ENCODE measurements at places on chromosomes 5 and 9. TPM values are rescaled to one million over a fixed set of nuclear protein-coding genes. Genes with fewer than 3 reads are reported as not detected.

Gene PTCD2
- 19.2 TPM for total RNA-seq

Gene KCTD16
- total RNA-seq = not detected

Gene SARDH
- total RNA-seq = 1.5 TPM

Gene CEL
- total RNA-seq = 0.42 TPM

DNA sequence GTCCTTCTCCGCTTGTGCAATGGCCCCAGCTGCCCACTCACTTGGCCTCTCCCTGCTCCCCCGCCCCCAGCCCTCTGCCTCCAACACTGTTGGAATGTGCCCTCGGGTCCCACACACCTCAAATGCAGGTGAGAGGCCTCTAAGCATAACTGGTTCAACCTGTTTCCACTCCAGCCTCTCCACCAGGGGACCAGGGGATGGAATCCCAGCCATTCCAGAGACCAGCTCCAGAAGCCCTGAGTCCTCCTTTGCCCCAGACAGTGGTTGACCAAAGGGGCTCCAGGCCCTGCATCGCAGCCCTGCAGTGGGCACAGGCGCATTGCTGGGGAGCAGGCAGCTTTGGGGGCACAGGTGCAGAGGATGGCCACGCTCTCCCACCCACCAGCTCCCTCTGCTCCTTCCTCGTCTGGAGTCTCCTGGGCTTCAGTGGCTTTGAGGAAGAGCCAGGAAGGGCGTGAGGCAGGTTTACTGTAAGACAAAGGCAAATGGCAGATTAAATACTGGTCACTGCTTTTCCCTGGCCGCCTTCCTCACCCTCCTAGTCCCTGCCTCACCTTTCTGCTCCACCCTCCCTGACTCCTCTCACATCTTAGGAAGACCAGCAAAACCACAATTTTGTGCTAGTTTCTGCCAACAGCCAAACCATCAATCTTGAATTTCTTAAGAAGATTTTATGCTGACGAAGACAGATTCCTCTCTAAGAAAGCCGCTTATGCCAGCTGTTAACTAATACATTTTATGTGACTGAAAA lies 29.1 kb upstream of the IRX2 start:
- no peaks in the 10 kb centered on the region for H3K36me3 ChIP-seq
- H3K4me3 ChIP-seq = no peak overlapping the region
- no peak overlapping the region for H3K27ac ChIP-seq
- H3K27me3 ChIP-seq = no peaks in the 10 kb centered on the region
- no peaks in the 10 kb centered on the region for H3K4me1 ChIP-seq

DNA sequence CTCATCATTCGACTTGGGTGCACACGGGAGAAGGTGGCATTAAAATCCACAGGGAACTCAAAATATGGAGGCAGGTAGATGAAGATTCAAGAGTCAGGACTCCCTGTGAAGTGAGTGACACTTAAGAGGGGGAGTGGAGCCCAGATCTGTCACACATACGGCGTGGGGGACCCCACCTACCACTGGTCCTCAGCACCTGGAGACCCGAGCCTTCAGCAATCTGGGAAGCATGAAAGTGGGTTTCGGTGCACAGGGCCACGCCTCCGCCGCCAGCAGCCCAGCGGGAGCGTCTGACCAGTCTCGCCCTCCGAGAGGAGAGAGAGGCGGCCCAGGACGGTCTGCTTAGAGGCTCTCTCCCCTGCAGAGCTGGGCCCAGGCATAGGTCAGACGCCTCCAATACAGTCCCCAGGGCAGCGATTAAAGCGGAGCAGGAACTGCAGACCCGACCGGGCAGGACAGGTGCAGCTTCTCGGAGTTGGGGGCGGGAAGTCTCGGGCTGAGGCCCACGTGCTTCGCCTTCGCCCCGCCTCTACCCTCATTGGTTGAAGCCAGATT lies 639 bp upstream of the SLC2A8 start:
- peak overlapping the region; percentile 81 for H3K27ac ChIP-seq
- H3K4me3 ChIP-seq = peak overlapping the region; percentile 94
- H3K4me1 ChIP-seq = peaks cover 13% of the 10 kb centered on the region
- H3K27me3 ChIP-seq = no peaks in the 10 kb centered on the region
- peaks cover 22% of the 10 kb centered on the region for H3K36me3 ChIP-seq

DNA sequence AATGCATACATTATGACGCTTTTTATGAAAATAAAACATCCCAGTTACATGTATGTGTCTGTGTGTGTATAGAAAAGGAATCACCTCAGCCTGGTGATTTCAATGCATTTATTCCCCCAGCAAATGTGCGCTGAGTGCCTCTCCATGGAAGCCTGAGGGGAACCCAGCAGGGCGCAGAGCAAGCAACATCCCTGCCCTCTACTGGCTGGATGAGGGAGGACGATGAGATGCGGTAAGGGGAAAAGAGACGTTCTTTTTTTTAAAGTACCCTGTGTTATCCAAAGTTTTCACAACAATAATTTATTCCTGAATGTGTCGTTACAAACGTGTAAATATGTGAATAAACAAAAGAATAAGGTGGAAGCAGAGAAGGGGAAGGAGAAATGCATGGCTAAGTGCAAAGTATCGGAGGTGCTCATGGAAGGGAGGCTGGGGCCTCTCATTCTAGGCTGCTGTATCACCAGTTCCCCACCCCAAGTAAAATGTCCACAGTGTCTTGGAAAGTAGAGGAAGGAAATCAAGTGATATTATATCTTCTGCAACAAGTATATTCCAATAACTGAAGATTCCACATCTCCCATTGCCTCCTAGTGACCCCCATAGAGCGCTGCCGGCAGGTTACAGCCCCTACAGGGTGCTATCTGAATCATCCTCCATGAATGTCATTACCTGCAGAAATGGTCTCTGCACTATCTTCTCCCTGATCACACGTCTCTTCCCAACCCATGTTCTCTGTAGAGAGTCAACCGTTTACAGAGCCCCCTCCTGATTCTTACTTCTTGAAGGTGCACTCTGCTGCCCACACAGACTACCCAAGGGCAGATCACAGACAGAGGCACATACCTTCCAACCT lies 13.0 kb upstream of the ABLIM3 start:
- H3K4me3 ChIP-seq = no peak overlapping the region
- H3K27ac ChIP-seq = no peak overlapping the region
- H3K36me3 ChIP-seq = no peaks in the 10 kb centered on the region
- DNase-seq = no peak

- no peak overlapping the region for H3K4me3 ChIP-seq
- H3K27ac ChIP-seq = peak overlapping the region; percentile 32
- H3K36me3 ChIP-seq = peaks cover 25% of the 10 kb centered on the region
- no peaks in the 10 kb centered on the region for H3K27me3 ChIP-seq
- H3K4me1 ChIP-seq = peaks cover 10% of the 10 kb centered on the region
- DNase-seq = no peak
Observed at GRCh38 chr9:14686168-14686567, 7.1 kb downstream of the ZDHHC21 start.

- H3K27ac ChIP-seq = no peak overlapping the region
- DNase-seq = peak; percentile 14
- H3K4me1 ChIP-seq = no peaks in the 10 kb centered on the region
- no peaks in the 10 kb centered on the region for H3K27me3 ChIP-seq
- H3K36me3 ChIP-seq = peaks cover 5% of the 10 kb centered on the region
- no peak overlapping the region for H3K4me3 ChIP-seq
Observed at GRCh38 chr9:134838651-134839454, 41.8 kb upstream of the FCN2 start.

- DNase-seq = peak; percentile 34
- no peaks in the 10 kb centered on the region for H3K27me3 ChIP-seq
- no peak overlapping the region for H3K27ac ChIP-seq
- H3K4me1 ChIP-seq = no peaks in the 10 kb centered on the region
Observed at GRCh38 chr9:133327834-133328484, 8.0 kb downstream of the SURF6 start.

GRCh38 chr9:73050065-73050816 lies 97.4 kb upstream of the ALDH1A1 start:
- no peaks in the 10 kb centered on the region for H3K36me3 ChIP-seq
- no peak overlapping the region for H3K27ac ChIP-seq
- no peak for DNase-seq

GRCh38 chr5:142287096-142287972 lies 37.5 kb downstream of the SPRY4 start:
- H3K4me1 ChIP-seq = peaks cover 3% of the 10 kb centered on the region
- no peak overlapping the region for H3K27ac ChIP-seq
- H3K4me3 ChIP-seq = no peak overlapping the region
- DNase-seq = no peak

DNA sequence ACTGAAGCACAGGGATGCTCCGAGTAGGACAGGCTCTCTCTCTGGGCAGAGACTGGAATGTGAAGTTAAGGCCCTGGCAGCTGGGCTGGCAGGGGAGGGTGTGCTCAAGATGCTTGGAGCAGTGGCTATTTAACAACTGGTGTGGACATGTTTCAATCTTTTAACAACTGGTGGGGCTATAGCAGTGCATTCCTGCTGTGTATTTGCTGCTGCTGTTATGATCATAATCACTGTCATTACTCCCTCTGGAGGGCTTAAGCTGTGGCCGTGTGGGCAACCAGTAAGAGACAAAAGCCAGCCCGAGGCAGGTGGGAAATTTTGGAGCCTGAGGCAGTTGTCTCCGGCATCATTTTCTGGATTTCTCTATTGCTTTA lies 33.3 kb upstream of the PTGS1 start:
- H3K36me3 ChIP-seq = no peaks in the 10 kb centered on the region
- H3K4me1 ChIP-seq = peaks cover 2% of the 10 kb centered on the region
- no peak for DNase-seq
- H3K4me3 ChIP-seq = no peak overlapping the region
- no peaks in the 10 kb centered on the region for H3K27me3 ChIP-seq

DNA sequence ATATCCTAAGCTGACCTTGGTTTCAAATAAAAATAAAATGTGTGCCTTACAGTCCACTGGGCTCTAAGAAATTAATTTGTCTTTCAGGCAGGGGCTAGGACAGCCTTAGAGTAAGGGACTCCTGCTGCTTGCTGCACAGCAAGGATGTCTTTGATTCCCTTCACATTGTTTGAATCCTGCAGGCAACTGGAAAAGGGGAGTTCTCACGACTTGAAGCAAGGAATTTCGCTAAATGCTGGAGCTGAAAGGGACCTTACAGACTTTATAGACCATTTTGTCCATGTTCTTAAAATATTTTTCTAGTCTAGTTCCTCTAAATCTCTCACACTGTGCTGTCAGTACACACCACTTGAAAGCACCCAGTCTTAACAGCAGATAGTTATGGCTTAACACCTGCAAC lies 35.6 kb downstream of the FBXW11 start:
- no peaks in the 10 kb centered on the region for H3K27me3 ChIP-seq
- H3K27ac ChIP-seq = no peak overlapping the region
- H3K4me3 ChIP-seq = no peak overlapping the region
- peaks cover 20% of the 10 kb centered on the region for H3K4me1 ChIP-seq
- no peaks in the 10 kb centered on the region for H3K36me3 ChIP-seq

DNA sequence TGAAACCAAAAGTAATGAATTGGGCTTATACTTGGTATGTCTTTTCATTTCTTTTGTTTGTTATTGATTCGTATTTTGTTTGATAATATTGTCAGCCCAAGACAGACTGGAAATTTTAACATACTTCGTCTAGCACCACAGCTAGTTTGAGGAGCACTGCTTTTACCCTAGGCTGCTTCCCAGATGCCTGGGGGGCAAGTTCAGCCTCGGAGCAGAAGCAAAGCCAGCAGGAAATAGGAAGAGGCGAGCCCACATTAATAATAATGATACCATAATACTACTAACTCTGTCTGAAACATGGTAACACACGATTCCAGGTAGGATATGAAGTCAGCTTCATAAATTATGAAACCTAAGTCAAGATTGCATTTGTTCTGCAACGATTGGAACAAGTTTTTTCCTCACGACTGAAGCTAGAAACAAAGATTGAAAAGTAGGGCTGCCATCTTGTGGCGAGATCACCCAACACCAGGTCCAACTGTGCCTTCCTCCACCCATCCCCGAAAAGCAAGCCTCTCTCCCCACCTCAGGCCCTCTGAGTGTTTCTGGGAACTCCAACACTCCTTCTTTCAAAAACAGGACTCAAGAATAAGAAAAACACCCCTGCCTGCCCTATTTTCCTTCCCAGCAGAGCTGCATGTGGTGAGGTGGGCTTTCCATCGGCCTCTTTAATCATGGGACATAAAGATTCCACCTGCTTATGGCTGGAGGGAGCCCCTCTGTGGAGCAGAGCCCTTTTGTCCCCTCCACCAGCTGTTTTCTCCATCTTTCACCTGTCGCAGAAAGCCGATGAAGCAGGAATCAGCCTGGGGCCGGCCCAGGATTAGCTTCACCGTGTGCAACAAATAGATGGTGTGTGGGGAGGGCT lies 236.4 kb downstream of the CAAP1 start:
- H3K27ac ChIP-seq = no peak overlapping the region
- H3K4me1 ChIP-seq = no peaks in the 10 kb centered on the region
- no peaks in the 10 kb centered on the region for H3K27me3 ChIP-seq
- DNase-seq = no peak

DNA sequence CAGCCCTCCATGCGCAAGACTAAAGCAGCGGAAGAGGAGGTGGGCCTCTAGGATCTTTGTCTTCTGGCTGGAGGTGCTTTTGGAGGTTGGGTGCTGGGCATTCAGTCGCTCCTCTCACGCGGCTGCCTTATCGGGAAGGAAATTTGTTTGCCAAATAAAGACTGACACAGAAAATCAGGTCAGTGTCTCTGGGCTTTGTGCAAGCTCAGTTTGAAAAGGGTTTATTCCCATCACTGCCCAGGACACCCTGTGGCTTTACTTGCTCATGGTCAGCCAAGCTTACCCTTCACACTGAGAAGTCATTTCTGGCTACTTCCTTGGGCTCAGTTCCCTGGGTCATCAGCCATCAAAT lies 10.5 kb downstream of the SLC2A8 start:
- no peak overlapping the region for H3K4me3 ChIP-seq
- no peak overlapping the region for H3K27ac ChIP-seq

GRCh38 chr5:35308421-35308820 lies 78.1 kb upstream of the PRLR start:
- no peaks in the 10 kb centered on the region for H3K4me1 ChIP-seq
- no peaks in the 10 kb centered on the region for H3K36me3 ChIP-seq
- no peak overlapping the region for H3K27ac ChIP-seq
- no peak for DNase-seq

GRCh38 chr5:149264439-149265067 lies 7.1 kb upstream of the AFAP1L1 start:
- no peaks in the 10 kb centered on the region for H3K36me3 ChIP-seq
- no peak overlapping the region for H3K27ac ChIP-seq
- no peaks in the 10 kb centered on the region for H3K4me1 ChIP-seq
- H3K4me3 ChIP-seq = no peak overlapping the region
- H3K27me3 ChIP-seq = no peaks in the 10 kb centered on the region
- DNase-seq = no peak

Data from psoas muscle (tissue), 8 donors.